Stimulated activated CD8-positive, alpha-beta memory T cell treated with anti-CD3 and anti-CD28 coated beads, Interleukin-7, amount 100 ng/mL, for 48 hours (primary cell): ENCODE measurements at places on chromosomes 5 and 9.

GRCh38 chr9:4939118-4939561 lies 45.9 kb upstream of the JAK2 start:
- DNase-seq = no peak

DNA sequence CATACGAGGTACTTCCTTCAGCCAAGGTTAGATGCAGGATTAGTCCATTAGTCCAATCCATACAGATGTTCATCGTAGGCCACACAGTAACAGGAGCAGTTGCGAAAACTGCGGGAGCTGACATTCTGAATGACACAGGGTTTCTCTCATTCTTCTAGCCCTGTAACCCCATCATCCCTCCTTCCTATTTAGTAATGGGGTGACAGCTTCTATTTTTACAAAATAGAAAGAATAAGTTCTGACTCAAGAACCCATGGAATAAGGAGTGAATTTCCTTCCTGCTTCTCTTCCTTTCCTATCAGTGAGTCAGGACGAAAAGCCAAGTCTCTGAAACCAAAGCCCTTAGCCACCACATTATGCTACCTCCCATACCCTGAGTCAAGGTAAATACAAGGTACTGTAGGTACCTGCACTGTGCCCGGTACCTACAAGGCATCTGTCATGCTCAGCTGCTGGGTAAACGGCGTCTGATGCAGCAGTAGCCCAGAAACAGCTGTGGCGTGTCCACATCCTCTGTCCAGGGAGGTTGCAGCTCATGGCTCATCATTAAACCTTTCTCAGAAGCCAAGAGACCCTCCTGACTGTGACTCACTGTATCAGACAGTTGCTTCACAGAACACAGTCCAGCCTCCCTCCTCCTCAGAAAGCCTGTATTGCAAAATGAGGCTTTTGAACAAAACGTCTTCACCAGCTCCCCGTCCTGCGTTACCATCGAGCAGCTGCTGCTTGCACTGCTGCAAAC lies 84.2 kb downstream of the ESM1 start:
- no peak for DNase-seq

DNA sequence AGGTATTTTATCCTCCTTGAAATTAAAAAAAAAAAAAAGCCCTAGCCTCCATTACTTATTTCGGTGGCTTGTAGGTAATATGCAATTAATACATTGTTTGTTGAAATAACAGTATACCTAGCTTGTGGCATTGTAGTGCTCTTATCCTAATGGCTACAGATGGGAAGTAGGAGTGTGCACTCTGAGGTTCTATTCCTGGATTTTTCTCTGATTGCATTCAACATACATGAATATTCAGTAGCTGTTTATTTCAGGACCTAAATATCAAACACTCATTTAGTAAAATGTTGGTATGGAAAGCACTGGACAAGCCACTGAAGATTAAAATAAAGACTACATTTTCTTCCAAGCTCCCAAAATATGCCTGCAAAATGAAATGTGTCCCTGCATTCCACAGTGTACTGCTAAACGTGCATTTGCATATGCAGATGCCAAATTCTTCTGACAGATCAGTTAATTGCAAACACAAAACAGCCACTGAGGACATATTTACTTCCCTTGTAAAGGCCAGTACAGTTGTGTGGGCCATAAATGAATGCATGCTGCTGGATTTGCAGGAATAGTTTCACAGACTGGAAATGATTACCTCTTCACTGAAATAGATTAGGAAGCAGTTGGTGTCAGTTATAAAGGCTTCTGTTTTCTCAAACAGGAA lies 826.1 kb downstream of the PRELID2 start:
- DNase-seq = no peak

DNA sequence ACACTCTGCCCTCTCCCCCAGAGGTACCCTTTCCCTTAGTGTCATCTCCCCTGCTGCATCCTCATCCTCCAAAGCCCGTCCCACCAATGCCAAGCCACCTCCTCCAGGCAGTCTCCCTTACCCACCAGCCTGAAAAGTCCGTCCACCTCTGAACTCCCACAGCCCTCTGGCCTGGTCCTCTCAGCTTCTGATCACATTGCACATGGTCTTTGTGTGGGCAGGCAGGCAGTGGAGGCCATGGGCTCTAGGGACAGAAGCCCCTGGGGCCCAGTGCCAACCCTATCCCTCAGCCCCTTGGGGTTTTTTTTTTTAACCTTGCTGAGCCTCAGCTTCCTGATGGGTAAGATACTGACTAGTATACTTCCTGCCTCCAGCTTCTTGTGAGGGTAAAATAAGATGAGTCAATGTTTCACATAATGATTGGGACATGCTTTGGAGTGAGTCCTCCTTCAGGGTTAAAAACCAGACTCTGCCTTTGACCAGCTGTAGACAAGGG lies 19.4 kb downstream of the CSF1R start:
- no peak for DNase-seq

DNA sequence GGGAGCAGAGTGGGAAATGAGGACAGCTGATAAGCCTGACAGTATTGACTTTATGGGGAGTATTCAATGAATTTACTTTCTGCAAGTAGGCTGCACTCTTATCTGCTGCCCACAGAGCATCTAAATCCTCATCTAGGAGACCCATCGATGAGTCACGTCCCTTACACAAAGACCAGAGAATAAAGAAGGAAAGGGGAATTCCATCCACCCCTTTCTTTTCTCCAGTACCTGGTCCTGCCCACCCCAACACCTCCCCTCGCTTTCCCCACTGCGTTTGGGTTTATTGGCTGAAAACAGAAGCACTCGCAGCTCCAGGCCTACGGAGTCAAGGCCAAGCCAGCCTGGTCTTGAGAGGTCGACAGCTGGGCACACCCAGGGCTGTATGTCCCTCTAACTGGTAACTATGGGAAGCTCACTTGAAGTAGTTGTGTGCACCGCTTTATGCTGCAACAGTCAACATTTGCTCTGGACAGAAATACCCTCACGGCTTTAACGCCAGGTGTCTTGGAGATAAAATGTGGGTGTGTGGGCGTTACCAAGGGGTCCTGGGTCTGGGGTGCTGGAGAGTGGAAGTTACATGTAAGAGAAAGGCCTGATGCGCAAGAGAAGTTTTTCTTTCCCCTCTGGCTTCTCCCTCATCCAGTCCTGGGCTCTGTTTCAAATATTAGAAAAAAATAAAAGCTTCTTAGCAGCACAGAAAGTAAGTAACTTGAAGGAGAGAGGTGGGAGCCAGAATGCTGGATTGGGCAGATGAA lies 14.5 kb upstream of the TAL2 start:
- DNase-seq = no peak

DNA sequence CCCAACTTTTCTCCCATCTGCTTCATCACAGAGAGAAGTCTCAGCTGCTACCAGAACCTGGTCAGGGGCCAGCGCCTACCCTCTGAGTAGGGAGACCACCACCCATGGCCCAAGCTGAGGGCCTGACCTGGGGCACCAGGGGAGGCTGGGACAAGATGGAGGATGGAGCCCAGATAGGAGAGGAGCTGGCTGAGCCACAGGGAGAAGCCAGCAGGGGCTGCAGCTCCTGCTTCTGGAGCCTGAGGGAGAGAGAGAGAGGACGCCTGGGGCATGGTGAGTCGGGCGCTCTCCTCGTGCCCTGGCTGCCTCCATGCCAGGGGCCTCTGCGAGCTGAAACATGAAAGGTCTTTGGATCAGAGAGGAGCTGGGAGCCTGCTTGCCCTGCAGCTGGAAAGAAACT lies 1.4 kb upstream of the FOXI1 start:
- DNase-seq = no peak

GRCh38 chr5:125376059-125376641 lies 629.7 kb upstream of the ZNF608 start:
- DNase-seq = no peak

GRCh38 chr5:133319905-133320520 lies 268.2 kb downstream of the HSPA4 start:
- DNase-seq = no peak

DNA sequence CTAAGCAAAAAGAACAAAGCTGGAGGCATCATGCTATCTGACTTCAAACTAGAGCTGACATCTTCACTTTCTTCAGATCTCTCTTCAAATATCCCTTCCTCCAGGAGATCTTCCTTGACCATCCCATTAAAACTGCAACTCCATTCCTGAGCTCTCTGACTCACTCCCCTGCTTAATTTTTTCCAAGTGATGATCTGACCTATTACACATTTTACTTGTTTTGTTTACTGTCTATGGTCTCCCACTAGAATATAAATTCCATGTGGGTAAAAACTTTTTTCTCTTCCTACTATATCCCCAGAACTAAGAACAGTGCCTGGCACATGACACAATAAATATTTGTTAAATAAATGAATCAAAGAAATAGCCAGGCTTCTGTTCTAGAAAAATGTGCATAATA lies 87.5 kb downstream of the SLIT3 start:
- no peak for DNase-seq

- no peak for DNase-seq
These were observed 1632.8 kb downstream of the MAT2B start for GRCh38 chr5:165138236-165138635.

DNA sequence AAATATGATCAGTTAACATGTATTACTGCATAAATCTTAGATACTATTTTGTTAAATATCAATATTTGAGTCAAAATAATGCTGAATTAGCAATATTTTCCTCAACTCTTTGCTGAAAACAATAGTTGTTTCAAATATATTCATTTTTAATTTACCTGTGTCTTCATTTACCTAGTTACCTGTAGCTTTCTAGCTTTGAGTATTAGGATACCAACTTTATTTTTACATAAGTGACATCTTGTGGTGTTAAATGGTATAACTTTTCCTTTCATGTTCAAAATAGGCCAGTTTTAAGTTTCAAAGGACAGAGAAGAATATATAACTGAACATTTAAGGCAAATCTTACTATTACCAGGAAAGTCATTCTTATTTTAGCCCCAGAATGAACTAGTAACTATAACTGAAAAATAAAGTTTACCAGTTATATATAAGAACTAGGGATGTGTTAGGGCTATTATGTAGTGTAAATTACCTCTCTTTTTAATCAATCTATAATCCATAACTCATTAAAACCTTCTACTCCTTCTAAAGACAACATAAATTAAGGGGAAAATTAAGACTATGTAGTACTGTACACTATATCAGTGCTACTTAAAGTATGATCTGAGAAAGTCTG lies 25.3 kb downstream of the AP3B1 start:
- no peak for DNase-seq

GRCh38 chr5:133905424-133905823 lies 63.0 kb downstream of the C5orf15 start:
- no peak for DNase-seq

- no peak for DNase-seq
These were observed 5.2 kb upstream of the AGPAT2 start for GRCh38 chr9:136692185-136693134.

- no peak for DNase-seq
These were observed 279.6 kb downstream of the FANCC start for GRCh38 chr9:95037789-95038521.

- no peak for DNase-seq
These were observed 13.2 kb upstream of the LRRC14B start for GRCh38 chr5:178110-178509.

GRCh38 chr5:158383486-158383885 lies 524.5 kb upstream of the CLINT1 start:
- no peak for DNase-seq

GRCh38 chr5:77832938-77833337 lies 56.8 kb upstream of the TBCA start:
- DNase-seq = no peak

GRCh38 chr5:173045474-173045873 lies 10.7 kb upstream of the CREBRF start:
- no peak for DNase-seq

GRCh38 chr5:40738502-40738901 lies 17.3 kb downstream of the TTC33 start:
- DNase-seq = no peak
